ENCODE measurements at places on chromosomes 3 and 15. TPM values are rescaled to one million over a fixed set of nuclear protein-coding genes. Genes with fewer than 3 reads are reported as not detected.

DNA sequence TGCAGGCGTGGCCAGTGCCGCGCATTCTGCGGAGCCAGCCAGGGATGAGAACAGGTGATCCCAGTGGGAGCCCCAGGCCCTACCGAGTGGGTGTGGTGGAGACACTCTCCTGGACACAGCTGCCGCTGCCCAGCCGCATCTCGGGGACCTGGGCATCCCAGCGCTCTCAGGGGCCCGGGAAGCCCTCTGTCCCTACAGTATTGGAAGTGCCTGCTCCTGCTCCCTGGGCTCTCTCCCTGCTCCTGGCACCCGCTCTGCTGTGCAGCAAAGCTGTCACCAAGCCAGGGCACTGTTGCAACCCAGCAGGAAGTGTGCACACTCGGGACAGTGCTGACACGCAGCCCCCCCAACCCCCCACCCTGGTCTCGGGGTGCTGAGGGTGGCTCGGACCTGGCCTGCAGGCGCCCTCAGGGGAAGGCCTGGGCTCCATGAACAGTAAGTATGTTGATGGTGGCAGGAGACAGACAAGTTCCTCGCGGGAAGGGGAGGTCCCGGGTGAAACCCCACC, 1177.4 kb upstream of the GBE1 start:
- no peak for DNase-seq

DNA sequence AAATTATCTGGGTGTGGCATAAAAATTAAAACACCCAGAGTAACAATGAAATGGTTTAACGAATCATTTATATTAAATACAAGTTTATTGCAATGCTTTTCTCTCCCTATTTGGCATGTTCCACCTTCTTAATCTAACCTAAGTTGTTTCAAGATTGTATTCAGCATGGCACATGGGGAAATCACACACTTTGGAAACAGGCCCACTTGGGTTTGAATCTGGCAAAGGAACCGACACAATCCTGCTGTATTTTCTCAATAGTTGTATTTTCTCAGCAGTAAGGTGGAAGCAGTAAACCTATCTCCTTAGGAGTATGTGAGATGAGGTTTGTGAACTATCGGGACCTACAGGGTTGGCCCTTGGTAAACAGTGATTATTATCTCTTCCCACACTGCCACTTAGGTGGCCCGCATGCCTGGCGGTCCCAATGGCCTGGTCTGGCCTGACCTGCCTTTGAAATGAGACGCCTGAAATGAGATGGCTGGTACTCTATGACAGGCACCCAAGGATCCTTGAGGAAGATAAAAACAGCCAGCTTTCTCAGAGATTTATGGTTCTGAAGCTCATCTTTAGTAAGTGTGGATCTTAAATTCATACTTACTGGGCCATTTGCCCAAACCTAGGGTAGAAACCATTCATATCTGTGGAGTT, 45.3 kb upstream of the VILL start:
- DNase-seq, result no peak

GRCh38 chr3:69297501-69297900, 88.4 kb downstream of the FRMD4B start:
- DNase-seq, result no peak

Gene INSYN1
- total RNA-seq, result under 0.01 TPM

Gene MCF2L2
- 0.26 TPM for total RNA-seq

DNA sequence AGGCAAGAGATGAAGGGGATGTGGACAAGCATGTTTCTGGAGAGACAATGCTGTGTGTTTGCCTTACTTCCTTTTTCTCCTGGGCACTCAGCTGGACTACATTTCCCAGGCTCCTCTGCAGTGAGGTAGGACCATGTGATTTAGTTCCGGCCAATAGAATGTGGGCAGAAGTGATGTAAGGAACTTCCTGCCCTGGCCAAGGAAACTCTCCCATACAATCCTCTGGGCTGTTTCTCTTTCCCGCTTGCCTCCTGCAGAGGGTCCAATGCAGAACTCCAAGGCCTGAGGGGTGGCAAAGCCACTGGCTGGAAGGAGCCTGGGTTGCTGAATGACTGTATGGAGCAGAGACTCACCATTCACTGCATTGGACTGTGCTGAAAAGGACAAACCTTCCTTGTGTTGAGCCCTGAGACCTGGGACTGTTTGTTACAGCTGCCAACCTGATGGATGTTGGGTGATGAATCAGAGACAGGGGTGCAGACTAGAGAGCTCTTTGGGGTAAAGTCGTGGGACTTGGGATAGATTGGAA, 82.7 kb upstream of the SLC6A6 start:
- DNase-seq, result peak; percentile 83

Gene SH3GL3
- total RNA-seq, result 1.1 TPM

DNA sequence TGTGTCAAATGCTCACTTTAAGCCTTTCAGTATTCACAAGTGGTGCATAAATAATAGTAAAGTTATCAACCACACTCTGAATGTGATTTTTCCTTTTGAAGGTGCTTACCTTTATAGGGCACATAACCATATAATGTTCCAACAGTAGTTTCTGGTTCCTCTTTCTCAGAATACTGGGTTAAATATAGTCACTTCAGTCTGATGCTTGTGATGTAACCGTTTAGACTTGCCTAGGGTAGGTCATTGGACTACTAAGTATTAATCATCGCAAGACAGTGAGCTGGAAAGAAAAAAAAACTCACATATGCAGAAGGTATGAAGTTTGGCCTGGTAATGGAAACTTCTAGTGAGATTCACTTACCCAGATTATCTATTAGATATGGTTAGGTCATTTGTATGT, 1.9 kb downstream of the KBTBD8 start:
- DNase-seq, result peak; percentile 94

Gene CHRNB4
- total RNA-seq, result not detected

DNA sequence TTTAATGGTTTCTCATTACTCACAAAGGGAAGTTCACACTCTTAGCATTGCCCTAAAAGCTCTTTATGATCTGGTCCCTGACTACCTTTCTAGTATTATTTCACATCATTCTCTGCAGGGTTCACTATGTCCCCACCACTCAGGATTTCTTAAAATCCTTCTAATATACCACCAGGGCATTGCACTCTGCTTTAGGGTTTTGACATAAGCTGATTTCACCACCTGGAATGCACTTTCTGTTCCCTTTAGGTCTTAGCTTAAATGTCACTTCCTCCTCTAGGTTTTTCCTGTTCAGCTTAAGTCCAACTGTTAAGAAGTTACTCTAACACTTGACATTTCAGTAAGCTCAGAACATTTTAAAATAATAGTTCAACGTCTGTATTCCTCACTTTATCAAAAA, 81.7 kb downstream of the HCN4 start:
- no peak for DNase-seq

DNA sequence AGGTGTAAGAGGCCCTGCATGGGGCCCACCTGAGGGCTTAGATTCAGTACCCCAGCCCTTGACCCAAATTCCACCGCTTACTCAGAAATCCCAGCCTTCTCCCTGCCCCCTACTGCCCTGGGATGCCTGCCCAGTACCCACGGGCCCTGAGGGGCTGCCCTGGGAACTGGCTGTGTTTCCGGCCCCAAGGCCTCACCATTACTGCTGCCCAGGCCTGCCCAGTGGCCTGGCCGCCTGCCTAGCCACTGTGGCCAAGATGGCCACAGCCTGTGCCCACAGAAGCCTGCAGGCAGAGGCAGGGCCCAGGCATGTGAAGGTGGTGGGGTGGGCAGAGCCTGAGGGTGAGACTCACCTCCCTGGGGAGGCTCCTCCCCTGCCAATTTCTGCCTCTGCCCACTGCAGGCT, 6.1 kb upstream of the PRKCD start:
- DNase-seq, result peak; percentile 35

- DNase-seq, result peak; percentile 34
Observed at GRCh38 chr3:151772825-151773480, 39.2 kb downstream of the AADACL2 start.

DNA sequence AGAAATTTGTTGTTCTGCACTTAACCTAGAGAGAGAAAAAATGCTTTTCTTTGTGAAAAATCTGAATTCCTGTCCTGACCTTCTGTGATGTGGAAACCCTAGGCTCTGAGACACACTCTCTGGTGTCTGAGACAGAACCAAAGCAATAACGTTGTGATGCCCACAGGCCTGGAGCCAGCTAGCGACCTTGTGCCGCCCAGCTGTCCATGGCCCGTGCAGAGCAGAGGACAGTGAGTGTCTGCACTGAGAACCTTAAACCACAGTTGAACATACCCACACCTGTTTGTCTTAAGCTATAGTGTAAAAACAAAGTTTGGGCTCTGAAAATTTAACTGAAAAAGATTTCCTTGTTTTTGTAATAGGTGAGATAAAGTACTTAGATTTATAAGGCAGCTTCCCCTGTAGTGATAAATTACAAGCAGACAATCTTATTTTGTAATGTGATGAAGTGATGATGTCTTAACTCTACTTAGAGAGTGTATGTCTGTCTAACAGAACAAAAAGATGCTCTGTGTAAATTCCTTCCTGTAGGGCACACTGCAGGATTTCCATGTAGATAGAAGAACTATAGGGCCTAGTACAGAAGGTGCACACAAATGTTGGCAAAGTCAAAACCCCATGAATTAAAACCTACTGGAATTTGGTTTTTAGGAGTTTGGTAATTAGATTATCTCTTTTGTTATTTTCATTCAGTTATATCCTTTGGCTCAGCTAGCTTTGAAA, 62.7 kb downstream of the SNRK start:
- DNase-seq, result no peak

GRCh38 chr3:17986348-17986816, 244.0 kb upstream of the TBC1D5 start:
- peak; percentile 61 for DNase-seq

DNA sequence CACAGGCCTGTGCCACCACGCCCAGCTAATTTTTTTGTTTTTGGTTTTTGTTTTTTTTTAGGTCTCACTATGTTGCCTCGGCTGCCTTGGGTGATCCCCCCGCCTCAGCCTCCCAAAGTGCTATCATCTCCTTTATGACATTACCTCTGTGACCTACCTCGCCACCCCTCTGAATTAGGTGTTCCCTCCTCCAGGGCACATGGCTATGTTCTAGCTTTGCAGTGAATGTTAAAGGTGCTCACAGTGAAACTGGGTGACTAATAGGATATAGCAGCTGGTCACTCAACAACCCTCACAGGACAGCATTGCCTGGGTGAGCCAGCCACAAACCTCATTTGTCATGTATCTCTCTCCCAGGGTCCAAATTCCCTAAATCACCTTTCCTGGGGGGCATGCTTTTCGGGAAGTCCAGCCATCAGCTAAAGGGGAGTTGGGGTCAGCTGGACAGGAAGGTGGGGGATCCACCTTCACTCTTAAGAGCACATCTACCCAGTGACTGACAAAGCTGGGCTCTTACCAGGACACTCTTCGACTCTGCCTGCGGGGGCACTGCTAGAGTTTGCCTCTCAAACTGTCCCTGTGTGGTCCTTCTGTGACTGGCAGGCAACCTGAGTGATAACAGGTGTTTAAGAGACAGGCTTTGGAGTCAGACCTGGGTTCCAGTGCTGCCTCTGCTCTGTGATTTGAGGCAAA, 1.6 kb upstream of the TTLL3 start:
- peak; percentile 62 for DNase-seq

DNA sequence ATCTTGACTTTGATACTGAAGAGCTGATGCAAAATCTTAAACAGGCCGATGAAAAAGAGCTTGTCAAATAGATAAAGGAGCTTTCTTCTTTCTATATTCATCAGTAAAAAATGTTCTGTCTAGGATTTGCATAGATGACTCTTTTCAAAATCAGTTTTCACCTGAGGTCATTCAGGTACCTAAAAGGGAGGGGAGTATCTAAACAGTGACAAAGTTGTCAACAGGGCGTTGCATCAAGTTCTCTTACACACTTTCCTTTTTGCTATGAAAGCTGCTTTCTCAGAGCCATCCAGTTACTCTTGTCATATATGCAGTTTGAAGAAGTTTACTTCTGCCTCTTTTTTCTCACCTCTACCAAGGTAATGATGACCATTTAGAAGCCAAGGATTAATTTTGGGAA, 60.0 kb downstream of the AKAP13 start:
- DNase-seq, result peak; percentile 45

- DNase-seq, result no peak
Observed at GRCh38 chr15:61031532-61031931, 197.6 kb downstream of the RORA start.

DNA sequence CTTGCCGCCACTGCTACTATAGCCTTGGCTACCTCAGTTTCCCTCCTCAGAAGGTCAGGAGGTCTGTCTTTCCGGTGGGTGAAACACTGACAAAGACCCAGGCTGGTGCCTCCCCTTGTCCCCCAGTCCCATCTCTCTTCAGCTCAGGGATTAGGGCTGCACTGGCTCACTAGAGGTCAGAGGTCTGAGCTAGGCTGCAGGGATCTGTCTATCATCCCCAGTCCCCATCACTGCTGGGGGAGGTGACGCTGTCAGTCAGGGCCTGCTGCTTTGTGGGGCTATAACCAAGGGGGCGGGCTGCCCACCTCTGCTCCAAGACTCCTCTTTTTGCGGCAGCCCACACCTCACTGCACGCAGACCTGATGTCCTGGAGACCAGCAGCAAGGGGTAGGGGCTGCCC, 13.7 kb downstream of the SEMA3F start:
- no peak for DNase-seq

DNA sequence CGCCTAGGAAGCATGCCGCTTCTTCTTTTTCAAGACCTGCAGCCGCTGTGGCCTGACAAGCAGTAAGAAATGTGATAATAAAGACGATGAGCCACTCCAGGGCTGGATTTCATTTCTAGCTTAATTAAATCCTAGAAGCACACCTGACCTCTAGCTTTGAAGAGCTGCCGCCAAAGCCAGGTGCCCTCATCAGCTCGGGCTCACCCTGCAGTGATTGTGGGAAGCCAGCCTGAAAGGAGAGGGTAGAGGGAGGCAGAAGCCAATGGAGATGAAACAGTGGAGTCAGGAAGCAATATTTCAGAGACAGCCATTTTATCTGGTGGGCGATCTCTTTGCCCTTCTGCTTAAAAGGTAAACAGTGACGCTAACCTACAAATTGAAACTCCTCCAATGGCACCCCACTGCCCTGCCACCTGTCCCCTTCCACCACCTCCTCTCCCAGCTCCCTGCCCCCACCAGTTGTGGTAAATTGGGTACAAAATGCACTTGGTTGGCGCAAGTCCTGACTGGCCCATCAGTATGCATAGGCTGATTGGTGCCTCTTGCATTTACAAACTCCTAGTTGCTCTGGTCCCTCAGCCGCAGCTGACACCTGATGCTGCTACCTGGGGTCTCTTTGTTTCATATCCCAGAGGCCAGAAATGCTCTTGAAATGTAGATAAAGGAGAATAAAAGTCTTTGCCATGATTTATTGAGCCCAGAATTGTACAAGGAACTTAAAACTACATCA, 385.3 kb downstream of the PDCD6IP start:
- no peak for DNase-seq

- DNase-seq, result peak; percentile 79
Observed at GRCh38 chr15:77500989-77501388, 80.3 kb downstream of the HMG20A start.

DNA sequence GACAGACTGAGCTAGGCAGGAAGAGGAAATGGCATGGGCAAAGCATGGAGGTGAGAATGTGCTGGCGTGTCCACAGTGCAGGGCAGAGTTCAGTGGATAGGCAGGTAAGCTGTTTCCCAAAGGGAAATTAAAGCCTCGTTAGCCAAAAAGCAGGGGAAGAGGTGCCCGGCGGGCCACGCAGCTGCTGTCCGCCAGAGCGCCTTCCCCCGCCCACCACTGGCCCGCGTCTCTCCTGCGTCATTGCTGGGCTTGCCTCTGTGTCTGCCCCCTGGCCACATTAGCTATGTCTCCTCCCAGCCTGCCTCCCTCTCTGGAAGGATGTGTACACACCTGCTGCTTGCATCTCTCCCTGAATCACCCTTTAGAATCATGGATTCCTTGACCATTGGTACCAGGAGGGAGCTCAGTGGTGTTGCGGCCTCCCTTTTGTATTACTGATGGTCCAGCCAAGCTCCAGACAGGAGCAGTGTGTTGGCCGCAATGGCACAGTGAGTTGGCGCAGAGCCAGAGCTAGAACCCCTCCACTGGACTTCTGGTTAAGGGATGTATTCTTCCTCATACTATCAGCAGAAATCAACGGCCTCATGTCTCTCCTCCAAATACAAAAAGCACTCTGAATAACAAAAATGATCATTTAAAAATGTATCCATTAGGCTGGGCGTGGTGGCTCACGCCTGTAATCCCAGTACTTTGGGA, 26.6 kb downstream of the SLC28A1 start:
- DNase-seq, result no peak
